Stimulated activated CD8-positive, alpha-beta memory T cell treated with anti-CD3 and anti-CD28 coated beads, Interleukin-4, amount 100 ng/mL, for 4 hours (primary cell): ENCODE measurements at places on chromosomes 7 and 10.

DNA sequence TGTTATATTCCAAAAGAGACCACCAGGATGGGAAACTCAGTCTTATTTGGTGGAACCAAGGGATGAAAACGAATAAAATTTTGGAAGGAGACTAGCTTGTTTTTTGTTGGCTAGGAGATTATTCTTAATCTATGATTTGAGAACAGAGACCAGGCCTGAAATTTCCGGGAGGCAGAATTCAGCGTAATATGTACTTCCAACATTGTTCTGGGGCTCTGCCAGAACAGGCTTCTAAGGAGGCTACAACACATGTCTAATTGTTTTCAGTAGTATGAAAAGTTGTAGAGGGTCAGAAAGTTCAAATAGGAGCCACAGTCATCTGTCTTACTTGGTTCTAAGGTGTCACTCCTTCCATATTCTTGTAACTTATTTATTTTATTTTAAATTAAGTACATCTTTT, 1.7 kb downstream of the DDX21 start:
- no peak for DNase-seq

DNA sequence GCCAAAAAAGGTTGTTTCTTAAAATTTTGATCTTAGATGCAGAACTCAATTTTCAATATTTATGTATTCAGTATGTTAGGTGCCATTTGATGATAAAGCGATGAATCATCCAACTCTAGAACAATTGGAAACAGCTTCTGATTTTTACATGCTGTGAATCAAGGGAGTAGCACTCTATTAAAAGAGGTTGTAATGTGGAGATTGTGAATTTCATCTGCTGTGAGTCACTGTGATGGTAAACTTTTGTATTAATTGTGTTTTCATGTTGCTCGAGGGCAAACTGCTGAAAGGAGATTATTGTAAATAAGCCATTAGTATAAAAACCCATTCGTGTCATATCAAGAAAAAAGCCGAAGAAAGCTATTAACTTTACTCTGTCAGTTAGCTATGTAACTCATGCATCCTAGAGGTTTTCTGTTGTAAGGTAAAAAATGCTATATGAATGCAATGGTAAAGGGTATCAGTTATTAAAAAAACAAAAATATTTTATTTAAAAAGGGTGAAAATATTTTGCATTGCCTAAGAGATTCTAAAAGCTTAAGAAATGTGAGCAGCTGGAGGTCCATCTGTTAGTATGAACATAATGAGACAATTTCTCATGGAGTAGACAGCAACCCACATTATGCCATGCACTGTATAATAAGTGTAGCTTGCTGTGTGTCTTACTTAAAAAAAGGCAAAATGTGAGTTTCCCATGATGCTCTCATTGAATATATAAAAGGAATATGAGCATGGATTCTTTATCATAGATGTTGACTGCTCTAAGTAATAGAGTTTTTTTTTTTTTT, 511.0 kb upstream of the PCDH15 start:
- DNase-seq = no peak

DNA sequence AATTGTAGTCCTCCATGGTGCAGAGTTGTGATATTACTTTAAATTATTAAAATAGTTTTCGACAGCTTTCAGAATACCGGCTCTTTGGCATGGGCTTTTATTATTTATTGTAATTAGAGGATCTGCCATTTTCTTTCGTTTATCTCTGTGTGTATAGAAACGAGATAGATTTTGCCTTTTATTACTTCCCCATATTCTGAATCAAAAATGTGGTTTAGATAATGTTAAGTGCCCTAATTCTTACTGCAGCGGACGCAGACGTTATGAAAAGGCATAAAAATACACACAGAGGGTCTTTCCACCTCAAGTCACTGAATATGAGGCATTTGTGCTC, 1.9 kb upstream of the ARID5B start:
- no peak for DNase-seq

DNA sequence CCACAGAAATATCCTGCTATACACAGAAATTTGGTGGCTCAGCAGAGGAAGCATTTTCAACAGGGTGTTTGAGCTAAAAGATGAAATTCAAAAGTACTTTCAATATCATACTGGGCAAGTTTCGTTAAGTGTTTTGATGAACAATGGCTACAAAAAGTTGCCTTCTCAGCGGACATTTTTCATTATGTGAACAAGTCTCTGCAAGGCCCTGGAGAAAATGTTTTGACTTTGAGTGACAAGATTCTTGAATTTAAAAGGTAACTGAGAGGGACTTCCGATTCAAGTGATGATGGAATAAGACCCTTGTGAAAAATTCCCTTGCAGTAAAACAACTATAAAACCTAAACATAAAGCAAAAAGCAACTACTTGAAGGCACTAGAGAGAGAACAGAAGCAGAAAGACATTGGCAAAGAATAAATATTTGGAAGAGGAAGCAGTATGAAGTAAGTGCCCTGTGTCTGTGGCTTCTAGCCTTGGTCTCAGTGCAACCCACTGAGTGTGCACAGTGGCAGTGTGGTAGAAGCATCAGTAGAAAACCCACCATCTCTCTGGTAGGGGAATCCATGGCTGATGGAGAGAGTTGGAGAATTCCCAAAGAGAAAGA, 62.5 kb upstream of the NAMPT start:
- DNase-seq = no peak

- DNase-seq = no peak
Measured at GRCh38 chr10:61744469-61744868, 81.7 kb downstream of the CABCOCO1 start.

- no peak for DNase-seq
Measured at GRCh38 chr10:33005322-33006301, 47.6 kb upstream of the ITGB1 start.

DNA sequence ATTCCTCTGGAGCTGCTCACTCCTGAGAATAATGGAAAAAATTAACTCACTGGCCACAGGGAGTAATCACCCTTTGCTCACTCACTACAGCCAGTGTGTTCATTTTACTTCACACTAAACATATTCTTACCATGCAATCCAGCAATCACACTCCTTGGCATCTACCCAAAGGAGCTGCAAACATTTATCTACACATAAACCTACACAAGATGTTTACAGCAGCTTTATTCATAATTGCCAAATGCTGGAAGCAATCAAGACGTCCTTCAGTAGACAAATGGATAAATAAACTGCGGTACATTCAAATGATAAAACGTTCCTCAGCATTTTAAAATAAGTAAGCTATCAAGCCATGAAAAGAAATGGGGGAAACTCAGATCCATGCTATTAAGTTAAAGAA, 34.2 kb upstream of the POM121L12 start:
- DNase-seq = no peak
